Uterus (tissue), 4 donors: ENCODE measurements at places on chromosomes 6 and 20.

DNA sequence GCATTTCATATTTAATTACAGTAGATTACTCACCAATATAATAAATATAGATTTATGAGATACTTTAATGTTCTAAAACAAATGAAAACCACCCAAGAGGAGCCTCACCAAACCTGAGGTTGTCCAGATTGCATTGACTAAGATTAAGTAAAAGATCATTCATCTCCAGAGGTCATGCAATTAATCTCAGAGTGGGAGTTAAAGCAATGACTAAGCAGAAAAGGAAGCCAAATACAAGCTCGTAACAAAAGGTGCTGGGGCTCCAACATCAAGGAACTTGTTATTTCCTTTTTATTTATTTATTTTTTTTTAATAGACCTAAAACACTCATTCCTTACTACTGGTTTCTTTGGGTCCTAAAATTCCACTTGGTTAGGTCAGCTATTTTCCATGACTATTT is 57.7 kb downstream of the RSPO3 start:
- DNase-seq: no peak

- DNase-seq: no peak
Observed at GRCh38 chr6:39465539-39465938, 143.0 kb upstream of the KCNK16 start.

- DNase-seq: no peak
Observed at GRCh38 chr6:1020837-1021236, 291.1 kb upstream of the FOXQ1 start.

DNA sequence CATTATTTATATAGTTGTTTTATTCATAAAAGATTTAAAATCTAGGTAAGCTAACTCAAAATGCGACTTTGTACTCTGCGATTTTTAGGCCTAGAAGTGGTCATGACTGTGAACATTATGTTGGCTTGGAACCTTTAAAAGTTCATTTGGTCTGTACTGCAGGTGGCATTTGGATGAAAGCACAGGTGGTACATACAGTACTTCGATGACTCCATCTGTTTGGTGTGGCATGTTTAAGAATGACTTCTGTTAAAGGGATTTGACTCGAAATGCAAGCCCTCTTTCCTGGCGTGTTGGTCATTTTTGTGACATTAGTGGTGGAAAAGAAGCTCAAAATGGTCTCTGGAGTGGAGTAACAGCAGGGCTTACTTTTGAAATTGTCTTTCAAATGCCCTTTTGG is 118.1 kb downstream of the UST start:
- no peak for DNase-seq

- DNase-seq: peak; percentile 73
Observed at GRCh38 chr6:157235600-157236039, 87.7 kb downstream of the TMEM242 start.

- no peak for DNase-seq
Observed at GRCh38 chr6:166617359-166617758, 9.7 kb downstream of the RPS6KA2 start.

DNA sequence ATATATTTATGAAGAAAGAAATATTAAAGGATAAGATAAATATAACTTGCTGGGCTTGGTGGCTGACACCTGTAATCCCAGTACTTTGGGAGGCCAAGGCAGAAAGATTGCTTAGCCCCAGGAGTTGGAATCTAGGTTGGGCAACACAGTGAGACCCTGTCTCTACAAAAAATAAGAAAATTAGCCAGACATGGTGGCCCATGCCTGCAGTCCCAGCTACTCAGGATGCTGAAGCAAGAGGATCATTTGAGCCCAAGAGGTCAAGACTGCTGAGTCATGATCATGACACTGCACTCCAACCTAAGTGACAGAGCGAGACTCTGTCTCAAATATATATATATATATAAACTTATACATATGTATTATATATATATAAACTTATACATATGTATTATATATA is 164.0 kb downstream of the MRPL14 start:
- no peak for DNase-seq

- DNase-seq: no peak
Observed at GRCh38 chr6:134683783-134684422, 266.0 kb downstream of the ALDH8A1 start.

DNA sequence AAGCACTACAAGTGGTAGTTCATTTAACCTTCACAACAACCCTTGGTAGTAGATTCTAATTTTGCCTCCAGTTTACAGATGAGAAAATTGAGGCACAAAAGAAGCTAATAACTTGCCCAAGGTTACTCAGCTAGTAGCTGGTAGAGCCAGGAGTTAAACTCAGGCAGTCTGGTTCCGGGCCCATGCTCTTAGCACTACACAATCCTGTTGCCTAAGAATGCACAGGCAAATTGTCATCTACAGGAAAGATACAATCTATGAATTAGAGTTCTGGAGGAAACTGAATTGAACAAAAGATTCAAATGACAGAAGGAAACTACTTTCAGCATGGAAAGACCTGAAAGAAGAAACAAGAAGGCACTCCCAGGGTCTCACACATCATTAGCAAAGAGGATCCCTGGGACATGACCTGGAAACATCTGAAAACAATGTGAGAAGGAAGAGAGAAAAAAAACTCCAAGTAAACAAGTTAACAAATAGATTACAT is 56.8 kb downstream of the ZHX3 start:
- no peak for DNase-seq

- no peak for DNase-seq
Observed at GRCh38 chr20:61686051-61686936, 379.4 kb downstream of the TAF4 start.

- no peak for DNase-seq
Observed at GRCh38 chr6:150144294-150144868, 1.5 kb downstream of the PPP1R14C start.

GRCh38 chr20:40511478-40511877 is 177.6 kb downstream of the MAFB start:
- no peak for DNase-seq

DNA sequence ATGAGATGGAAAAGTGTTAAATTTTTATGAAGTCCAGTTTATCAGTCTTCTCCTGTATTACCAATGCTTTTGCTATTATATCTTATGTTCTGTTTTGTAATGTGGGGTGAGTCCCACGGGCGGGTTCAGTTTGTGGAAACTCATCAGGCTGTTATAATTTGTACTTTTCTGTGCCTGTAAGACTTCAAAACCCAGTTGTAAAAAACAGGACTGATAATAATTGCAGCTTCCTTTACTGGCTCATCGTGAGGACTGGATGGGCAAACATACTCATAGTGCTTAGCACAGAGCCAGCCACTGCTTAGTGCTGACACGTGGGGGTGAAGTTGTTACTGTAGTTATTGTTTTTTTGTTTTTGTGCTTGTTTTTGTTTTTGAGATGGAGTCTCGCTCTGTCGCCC is 45.6 kb downstream of the TGM2 start:
- peak; percentile 56 for DNase-seq

GRCh38 chr6:17120019-17120418 is 18.2 kb downstream of the STMND1 start:
- no peak for DNase-seq

DNA sequence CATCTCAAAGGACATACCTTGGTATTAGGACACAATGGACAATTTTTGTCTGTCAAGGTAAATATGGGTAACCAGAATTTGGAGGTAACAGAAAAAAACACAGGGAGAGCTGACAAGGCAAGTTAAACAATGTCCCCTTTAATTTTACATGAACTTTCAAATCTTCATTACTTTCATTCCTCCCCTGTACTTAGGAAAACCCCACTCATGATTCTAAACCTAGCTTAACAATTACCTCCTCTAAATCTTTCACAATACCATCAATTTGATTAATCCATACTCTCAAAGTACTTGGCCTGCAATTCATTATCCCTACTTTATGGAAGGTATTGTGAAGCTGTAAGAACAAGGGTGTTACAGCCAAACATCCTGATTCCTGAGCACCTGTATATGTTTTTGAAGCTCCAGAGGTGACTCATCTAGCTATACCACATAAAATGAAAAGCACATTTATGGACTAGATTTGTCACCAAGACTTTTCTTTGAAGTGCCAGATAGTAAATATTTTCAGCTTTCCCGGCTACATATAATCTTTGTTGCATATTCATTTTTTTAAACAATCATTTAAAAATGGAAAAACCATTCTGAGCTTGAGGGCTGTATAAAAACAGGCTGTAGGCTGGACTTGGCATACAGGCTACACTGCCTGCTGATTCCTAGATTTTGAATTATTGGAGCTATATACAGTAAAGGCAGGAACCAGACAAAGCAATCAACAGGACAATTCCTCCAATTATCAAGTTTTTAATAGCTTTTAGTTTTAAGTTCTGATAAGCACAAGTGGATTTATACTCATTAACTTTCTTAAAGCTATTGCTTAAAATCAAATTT is 22.9 kb downstream of the DEK start:
- no peak for DNase-seq

DNA sequence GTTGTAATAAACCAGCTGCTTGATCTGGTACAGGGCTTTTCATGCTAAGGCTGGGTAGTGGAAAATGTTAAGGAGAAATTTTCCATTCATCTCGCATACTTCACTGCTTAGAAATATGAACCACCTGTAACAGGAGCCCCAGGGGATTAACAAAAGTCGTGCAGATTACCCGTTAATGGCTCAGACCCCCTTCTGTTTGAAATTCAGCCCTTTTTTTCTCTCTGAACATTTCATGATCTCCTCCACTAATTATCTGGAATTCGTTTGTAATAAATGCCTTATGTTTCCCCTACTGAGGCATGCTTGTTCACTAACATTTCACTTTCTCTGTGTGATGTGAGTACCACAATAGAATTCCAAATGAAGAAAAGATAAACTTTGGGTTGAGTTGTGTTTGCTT is 336.4 kb upstream of the HSF2 start:
- no peak for DNase-seq

- no peak for DNase-seq
Observed at GRCh38 chr20:53609491-53610445, 16.1 kb upstream of the ZNF217 start.

- DNase-seq: peak; percentile 70
Observed at GRCh38 chr6:26097268-26097875, 10.1 kb downstream of the HFE start.

DNA sequence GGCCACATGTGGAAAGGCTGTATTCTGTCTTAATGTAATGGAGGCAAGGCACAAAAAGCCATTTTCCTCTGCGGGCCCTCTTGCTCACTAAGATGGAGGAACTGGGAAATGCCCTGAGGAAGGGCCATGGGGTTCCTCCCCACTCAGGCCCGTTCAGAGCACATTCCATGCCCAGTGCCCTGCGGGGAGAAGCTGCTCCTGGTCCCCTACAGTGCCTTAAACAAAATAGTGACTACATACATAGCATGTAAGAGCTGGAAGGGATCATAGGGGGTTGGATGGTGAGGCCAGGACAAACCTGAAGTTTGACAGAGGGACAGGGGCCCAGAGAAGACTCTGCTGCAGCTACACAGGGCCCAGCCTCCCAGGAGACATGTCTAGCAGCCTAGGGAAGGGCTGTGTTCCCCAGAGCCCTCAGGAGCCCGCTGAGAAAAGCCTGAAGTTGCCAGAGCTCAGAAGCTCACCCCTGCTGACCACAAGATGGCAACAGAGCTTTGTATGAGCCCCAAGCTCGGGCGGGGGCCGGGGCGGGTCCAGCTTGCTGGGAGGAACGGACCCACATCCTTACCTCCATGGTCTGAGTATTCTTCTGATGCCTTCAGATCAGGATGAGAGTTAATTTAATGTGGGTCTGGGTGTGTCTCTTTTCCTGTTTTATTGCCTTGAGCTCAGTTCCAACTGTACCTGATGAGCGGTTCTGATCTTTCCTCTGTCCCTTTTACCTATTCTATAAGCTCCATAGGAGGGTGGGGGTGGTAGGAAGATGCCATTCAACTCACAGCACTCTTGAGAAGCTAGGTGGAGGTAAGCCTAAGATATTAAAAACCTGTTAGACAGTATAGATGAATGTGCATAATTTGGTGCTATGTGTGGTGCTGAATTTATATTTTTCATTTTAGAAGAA is 242.9 kb downstream of the CDC5L start:
- DNase-seq: no peak

DNA sequence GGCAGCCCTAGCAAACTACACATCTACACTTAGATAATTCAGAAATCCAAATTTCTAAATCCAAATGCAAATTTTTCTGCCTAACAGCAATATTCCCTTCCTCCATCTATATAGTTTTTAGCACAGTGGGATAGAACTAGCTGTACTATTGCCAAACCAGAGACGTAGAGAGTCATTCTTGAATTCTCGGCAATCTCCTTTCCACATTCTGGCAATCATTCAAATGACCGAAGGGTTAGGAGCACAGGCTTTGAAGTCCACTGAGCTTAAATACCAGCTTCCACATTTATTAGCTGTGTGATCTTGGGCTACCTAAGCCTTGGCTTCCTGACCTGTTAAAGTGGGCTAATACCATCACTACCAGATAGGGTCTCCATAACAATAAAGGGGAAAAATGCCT is 3.1 kb upstream of the RPS12 start:
- DNase-seq: no peak

DNA sequence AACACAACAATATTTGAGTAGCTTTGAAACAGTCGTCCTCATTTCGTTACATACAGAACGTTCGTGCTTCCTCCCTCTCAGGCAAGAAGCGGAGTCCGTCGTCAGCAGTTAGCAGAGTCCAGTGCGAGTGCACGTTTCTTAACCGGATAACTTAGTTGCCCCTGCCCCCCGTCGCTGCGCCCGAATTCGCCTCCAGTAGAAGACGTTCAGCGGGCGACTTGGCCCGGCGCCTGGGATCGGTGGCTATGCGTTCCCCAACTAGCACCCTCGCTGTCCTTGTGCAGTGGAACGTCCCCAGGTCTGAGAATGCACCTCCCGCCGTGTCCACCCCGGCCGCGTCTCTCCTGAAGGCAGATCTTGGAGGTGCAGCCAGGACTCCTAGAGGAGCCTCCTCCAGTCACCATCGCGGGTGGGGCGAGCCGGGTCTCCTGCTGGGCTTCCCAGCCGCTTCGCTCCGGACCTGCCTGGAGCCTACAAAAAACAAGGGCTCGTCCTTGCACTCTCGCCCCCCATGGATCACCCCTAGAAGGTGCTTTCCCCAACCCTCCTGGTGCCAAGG is 910 bp upstream of the PCSK2 start:
- no peak for DNase-seq

- DNase-seq: no peak
Observed at GRCh38 chr6:100944644-100945043, 63.5 kb upstream of the ASCC3 start.

- no peak for DNase-seq
Observed at GRCh38 chr20:17498641-17499040, 32.5 kb downstream of the BFSP1 start.
